ENCODE measurements at places on chromosomes 6 and 20. TPM values are rescaled to one million over a fixed set of nuclear protein-coding genes. Genes with fewer than 3 reads are reported as not detected.

Gene ATRN
- total RNA-seq = 35.2 TPM

Gene MRPL14
- total RNA-seq = 9.2 TPM

Gene WFDC10B
- not detected for total RNA-seq

Gene TCF15
- total RNA-seq = not detected

Gene DDX43
- 0.99 TPM for total RNA-seq

Gene CNKSR3
- 11.7 TPM for total RNA-seq
